ENCODE measurements at places on chromosomes 12 and 14.

GRCh38 chr14:88324930-88325329 lies 1.9 kb upstream of the KCNK10 start:
- DNase-seq: no peak

- DNase-seq: no peak
These were observed 128.4 kb upstream of the NCOR2 start for GRCh38 chr12:124695861-124696260.

DNA sequence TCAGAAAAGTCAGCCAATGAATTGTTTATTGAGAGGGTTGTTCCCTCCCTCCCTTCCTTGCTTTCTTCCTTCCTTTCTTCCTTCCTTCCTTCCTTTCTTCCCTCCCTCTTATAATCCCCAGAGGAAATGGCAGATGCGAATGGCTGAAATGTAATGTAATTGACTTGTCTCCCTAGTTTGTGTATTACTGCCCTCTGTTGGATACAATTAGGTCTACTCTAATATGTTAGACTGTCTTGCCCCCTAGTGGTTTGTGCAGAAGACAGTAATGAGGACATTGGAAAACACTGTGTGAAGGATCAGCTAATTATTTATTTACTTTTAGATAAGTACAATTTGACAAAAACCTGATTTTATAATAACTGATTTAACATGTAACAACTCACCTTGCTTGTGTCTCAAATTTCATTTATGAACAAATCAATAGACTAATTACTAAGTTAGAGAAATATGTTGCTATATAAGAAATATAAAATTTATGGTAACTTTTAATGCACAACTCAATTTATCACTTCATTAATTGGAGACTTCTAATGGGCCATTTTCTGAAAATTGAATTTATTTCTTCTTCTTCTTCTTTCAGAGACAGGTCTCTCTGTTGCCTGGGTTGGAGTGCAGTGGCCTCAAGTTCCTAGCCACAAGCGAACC lies 229.8 kb upstream of the LRIG3 start:
- DNase-seq: peak; percentile 88

DNA sequence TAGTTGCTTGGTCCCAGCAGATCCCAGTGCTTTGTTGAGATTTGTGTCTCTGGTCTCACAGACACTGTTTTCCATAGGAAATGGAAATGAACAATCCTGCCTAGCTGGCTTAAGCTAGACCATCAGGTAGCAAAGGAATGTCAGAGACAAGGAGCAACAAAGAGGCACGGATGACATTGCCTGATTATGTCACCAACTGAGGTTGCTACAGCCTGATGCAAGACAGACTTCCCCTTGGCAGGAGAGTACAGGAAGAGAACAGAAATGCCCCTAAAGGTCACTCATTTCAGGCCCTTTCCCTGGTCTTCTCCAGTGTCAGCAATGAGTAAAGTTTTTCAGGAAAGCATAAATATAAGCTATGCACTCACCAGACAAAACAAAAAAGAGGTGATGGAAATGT lies 2.0 kb upstream of the PRB2 start:
- DNase-seq: no peak

GRCh38 chr12:29546000-29546399 lies 48.5 kb upstream of the OVCH1 start:
- no peak for DNase-seq

GRCh38 chr14:59253527-59253926 lies 65.1 kb downstream of the DAAM1 start:
- DNase-seq: no peak

DNA sequence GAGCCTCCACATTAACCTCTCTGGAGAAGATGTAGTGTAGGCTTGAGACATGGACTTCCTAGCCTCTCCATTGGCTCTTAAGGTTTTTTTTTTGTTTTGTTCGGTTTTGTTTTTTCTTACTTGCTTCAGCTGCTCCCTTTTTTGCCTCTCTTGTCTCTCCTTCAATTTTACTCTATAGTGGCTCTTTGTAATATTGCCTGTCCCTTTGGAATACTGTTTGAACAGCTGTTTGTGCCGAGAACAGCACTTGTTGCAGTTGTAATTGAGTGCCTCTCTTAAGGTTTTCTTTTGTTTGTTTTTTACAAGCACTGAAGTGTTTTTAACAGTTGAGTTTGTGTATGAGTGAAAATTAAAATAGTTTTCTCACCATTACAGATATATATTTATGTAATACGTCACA lies 567.7 kb downstream of the LRFN5 start:
- no peak for DNase-seq

- DNase-seq: no peak
These were observed 137.7 kb downstream of the PLXNC1 start for GRCh38 chr12:94285943-94286582.

- DNase-seq: no peak
These were observed 611.2 kb downstream of the RPS29 start for GRCh38 chr14:48974994-48975393.

GRCh38 chr12:41442896-41443295 lies 254.8 kb downstream of the PDZRN4 start:
- DNase-seq: no peak

DNA sequence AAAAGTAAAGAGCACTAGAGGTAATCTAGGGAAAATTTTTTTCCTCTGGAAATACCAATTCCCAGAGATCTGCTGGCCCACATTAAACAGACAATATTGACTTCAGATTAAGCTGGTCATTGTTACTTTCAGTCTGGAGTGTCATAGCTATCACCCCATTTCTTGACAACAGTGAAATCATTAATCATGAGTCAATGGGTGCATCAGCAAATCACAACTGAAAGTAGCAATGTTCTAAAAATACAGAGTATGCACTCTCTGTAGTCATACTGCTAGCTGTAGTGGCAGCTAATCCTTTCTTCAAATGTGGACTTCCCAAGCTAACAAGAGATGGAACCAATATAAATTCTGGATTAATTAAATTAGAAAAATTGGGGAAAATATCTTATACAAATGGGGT lies 129.9 kb downstream of the CPNE8 start:
- DNase-seq: no peak

GRCh38 chr12:98439981-98440581 lies 75.3 kb upstream of the TMPO start:
- peak; percentile 96 for DNase-seq

DNA sequence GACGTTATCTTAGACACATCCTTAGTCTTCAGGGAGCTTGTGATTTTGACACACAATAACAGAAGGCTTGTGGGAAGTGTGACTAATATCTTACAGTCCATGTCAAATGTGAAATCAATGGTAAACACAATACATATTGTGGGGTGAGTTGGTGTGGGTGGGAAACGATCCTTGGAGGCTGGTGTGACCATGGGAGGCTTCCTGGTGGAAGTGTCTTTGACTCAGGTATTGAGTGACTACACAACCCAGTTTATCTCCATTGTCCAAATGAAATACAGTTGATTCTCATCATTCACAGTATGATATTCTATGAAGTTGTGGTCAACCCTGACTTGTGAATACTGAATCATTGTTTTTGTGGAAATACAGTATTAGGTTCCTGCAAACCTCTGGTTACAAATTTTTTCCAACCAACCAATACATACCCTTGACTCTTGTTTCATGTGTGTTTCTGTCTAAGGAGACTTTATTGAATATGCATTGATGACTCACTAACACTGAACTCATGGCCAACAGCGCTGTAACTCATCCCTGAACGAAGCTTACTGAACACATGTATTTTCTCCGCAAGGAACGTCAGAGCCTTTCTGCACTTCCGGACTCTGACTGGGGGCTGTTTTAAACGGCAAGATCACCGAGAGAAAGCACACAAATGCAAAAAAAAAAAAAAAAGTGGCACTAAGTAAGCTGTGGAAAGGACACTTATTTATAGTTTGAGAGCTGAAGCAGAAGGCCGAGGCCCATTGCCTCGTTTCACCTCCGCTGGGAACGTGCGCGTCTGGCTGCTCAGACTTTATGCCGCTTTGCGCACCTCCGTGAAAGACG lies 59.0 kb downstream of the CLMN start:
- DNase-seq: peak; percentile 96

- no peak for DNase-seq
These were observed 279.0 kb upstream of the RTL1 start for GRCh38 chr14:101182476-101182875.
